Eye (tissue), 1 donor: ENCODE measurements at places on chromosomes 7 and 10.

DNA sequence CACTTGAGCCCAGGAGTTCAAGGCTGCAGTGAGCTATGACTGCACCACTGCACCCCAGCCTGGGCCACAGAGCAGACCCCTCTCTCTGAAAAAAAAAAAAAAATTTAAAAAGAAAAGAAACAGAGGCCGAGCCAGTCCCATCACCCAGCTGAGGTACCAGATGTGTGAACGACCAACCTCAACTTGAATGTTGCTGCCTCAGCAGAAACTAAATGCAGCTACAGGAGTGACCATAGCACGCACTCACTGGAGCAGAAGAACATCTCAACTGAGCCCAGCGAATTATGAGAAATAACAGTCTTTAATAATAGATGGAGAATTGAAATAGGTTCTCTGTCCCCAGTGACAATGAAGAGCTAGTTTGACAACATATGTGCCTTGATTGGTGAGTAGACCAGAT is 53.1 kb upstream of the ST8SIA6 start:
- peak; percentile 17 for DNase-seq

- DNase-seq: no peak
Measured at GRCh38 chr7:31595390-31595789, 81.5 kb downstream of the ITPRID1 start.

- DNase-seq: no peak
Measured at GRCh38 chr7:20194343-20194995, 22.7 kb downstream of the MACC1 start.

DNA sequence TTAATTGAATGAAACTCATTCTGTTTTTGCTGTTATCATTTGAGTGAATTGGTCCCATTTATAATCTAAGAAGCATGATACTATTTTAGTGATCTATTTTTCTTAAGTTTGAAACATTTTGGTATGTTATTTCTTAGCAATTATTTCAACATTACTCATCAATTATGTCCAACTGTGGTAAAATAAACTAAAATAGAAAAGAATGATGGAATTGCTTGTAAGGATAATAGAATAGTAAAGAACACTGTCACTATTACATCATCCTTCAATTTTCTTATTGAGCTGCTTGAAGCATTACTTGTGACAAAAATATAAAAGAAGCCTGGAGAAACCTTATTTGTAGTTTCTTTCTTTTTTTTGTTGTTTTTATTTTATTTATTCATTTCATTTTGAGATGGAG is 42.4 kb downstream of the ZNF487 start:
- no peak for DNase-seq

GRCh38 chr7:86598721-86599120 is 45.0 kb upstream of the GRM3 start:
- DNase-seq: no peak

DNA sequence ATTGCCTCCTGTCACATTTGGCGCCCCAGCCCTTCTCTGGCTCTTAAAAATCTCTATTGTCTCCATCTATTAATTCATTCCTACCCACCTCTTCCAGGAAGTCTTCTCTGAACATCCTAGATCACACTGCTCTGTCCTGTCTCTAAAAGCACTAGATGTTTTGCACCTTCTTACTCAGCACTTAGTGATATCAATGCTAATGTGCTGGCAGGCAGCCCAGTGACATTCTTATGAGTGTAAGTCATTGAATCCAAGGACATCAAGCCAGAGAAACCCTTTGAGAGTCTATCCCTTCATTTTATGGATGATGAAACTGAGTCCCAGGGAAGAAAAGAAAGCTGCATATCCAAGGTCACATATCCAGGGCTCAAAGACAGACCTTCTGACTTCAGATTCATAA is 48.3 kb upstream of the PAX2 start:
- DNase-seq: no peak

DNA sequence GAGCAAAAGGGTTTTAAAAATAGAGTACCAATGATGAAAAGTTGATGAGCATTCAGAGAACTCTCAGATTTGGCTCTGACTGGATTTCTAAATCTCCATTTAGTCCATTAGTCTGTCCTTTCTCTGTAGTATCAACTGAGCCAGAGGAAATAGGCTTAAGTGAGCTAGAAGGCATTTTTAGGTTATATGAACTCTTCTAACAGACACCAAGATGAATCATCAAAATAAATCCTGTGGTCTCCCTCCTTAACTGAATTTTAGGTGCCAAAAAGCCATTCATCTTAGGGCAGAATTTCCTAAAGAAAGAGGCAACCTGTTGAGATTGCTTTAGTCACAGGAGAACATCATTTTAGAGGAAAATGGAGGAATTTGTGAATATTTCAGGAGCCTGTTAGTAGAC is 305.1 kb downstream of the AUTS2 start:
- no peak for DNase-seq

DNA sequence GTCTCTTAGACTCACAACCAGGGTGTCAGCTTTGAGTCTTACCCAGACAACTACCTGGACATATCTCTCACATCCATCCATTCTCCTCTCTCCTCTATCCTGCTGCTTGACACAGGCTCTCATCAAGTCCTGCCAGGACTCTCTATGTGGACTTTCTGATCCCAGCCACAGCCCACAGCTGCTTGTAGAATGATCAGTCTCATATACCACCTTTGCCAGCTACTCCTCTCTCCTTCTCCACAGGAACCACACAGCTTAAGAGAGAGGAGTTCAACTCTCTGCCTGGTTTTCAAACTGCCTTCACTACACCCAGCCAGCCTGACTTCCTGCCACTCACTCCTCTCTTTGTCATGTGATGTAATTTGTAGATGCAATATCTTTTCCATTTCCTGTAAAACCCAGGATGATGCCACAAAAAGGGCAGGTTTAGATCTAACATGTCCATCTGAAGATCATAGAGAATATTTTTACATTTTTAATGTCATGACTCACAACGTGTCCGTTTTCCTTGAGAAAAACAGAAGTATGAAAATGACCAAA is 154.0 kb downstream of the RAB11FIP2 start:
- DNase-seq: no peak

DNA sequence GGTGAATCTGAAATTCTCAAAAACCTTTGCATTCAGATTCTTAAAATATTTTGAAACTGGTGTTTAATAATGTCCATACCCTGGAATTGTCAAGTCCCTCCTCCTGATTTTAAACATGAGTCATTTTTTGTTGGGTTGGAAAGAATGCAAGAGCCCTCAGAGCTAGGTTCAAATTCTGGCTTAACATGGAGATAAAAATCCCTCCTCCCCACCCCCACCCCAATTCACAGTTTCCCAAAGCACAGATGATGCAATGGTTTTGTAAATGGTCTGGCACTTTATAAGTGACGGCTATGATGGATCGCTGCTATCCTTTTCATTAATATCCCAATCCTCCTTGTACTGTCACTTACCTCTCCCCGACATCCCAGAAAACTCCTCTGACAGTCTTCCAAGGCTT is 332.8 kb downstream of the PLXNA4 start:
- DNase-seq: no peak

- no peak for DNase-seq
Measured at GRCh38 chr7:44111761-44112160, 7.6 kb downstream of the AEBP1 start.

GRCh38 chr10:94608559-94608958 is 63.0 kb downstream of the HELLS start:
- no peak for DNase-seq

DNA sequence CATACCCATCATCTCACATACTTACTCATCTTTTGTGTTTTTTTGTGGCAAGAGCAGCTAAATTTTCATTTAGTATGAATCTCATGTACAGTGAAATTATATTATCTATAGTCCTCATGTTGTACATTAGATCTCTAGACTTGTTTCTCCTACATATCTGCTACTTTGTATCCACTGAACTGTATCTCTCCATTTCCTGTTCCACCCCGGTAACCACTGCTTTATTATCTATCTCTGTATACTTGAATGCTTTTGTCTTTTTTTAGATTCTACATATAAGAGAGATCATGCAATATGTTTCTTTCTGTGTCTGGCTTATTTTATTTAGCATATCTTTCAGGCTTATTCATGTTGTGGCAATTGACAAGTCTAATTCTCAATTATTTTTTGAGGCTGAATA is 125.1 kb downstream of the ANKRD7 start:
- no peak for DNase-seq

DNA sequence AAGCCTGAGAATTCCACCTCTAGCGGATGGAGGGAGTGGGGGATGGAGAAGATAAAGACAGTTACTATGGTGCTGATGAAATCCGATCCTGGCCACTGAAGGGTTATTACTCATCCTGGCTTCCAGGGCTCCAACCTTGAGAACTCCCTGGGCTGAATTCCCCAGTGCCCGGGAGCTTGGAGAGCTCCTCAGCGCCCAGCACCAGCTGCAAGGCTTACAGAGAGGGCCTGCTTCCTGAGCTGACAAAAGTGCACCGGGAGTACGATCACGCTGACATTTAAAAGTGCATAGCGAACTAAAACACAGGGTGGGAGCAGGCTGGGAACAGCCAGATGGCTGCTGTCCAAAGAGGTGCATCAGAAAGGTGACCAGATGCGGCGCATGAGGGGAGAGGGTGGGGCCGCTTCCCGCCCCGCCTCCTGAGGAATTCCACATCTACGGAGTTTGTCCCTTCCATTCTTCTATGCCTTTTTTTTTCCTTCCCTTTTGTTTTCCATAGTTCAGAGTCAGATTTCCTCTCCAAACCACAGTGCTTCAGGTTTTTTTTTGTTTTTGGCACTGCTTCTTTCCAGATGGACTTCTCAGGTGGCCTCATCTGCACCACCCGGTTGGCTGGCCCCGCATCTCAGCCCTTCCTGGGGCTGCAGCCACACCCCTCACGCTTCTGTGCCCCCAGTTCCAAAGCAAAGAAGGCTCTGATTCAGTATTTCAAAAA is 62.4 kb upstream of the MKRN1 start:
- DNase-seq: peak; percentile 76

- DNase-seq: no peak
Measured at GRCh38 chr10:90889636-90890035, 17.9 kb downstream of the RPP30 start.

GRCh38 chr7:95334447-95334846 is 10.1 kb upstream of the PON1 start:
- DNase-seq: no peak

DNA sequence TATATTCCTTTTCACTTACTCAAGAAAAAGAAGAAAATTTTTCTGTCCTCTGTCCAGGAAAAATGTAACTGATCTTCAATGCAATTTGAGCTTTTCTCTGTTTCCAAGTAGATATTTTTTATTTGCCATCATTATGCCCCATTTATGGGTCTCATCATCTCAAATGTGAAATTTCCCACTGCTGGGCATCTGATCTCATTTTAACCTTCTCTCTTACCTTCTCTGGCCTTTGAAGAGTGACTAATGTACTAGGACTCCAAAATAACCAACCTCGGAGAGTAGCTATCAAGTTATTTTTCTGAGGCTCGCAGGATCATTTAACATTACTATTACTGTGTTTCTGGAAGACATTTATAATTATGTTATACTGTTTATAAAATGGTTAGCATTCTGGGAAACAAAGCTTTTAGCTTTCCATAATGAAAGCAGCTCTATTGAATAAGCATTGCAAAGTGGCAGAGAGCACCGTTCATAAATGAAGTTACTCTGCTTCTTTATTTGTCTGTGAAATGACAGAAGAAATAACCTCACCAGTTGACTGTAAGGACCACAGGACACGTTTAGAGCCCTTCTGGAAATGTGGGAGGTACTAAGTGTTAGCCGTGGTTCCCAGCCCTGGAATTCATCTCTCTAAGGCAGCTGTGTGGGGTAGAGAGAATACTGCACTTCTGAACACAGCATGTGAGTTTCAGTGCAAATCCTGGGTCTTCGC is 33.3 kb upstream of the NMT2 start:
- no peak for DNase-seq

DNA sequence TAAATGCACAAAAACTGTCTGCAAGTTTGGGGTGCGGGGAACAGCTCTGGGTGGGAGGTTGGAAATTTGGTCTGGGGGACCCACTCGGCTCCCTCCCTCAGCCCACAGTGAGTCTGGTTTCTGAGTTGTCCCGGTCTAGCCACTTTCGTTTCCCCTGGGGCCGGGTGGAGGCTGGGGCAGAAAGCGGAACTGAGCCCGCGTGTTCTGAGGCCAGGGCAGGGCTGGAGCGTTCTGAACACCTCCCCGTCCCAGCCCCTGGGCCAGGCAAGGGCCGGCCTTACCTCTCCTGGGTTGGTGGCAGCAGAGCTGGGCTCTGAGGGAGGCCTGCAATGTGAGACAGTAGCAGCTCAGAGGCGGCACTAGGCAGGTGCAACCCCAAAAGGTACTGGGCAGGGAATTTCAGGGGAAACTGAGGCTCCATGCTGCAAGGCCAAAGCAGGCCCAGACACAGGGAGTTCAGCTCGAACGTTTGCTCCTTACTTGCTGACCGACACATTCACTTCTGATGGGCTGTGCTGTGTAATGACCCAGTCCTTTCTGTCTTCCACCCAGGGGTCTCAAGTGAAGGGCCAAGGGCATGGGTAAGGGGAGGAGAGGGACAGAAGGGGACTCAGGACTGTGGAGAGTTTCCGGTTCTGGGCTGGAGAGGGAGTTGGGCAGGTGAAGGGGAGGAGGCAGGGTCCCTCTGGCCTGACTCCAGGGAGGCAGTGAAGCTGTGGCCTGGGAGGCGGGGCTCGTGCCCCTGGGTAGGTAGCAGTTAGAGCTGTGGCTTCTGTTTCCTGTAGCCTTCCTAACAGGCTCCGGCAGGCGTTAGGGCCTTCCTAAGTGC is 3.0 kb downstream of the IRF5 start:
- DNase-seq: no peak

DNA sequence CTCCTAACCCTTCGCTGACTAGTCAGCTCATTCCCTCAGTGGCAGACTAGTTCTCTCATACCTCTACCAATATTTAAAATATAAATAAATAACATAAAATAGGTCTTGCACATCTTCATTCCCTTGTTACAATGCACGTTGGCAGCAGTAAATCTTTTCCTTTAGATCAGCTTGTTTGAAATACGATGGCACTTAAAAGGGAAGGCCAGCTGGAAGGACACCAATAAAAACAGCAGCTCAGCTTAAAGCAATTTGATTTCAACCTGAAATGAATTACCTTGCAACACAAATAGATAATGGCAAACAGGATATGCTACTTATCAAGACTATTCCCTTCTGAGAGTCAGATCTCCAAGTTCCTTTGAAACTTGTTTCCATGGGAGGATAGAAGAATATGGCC is 321.8 kb downstream of the GFRA1 start:
- no peak for DNase-seq

DNA sequence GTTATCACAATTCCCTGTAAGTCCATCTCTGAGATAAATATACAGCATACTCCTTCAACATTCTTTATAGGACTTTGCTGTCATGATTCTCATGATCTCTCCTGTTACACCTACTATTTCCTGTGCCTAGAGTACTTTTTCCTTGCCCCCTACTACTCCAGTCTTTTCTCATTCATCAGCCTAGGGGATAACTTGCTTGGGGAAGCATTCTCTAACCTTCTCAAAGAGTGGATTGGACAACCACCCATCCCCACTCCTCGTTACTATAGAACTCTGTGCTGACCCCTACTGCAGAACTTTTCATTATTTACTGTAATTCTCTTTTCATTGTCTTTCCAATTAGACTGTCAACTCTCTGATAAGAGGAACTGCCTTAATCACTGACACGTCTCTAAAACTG is 57.4 kb upstream of the TFEC start:
- no peak for DNase-seq

GRCh38 chr7:46583656-46584055 is 662.6 kb upstream of the IGFBP3 start:
- no peak for DNase-seq
